ENCODE measurements at places on chromosomes 11 and 22. TPM values are rescaled to one million over a fixed set of nuclear protein-coding genes. Genes with fewer than 3 reads are reported as not detected.
A peak's percentile ranks its signal among the peaks of the same experiment; 100 is the strongest.

DNA sequence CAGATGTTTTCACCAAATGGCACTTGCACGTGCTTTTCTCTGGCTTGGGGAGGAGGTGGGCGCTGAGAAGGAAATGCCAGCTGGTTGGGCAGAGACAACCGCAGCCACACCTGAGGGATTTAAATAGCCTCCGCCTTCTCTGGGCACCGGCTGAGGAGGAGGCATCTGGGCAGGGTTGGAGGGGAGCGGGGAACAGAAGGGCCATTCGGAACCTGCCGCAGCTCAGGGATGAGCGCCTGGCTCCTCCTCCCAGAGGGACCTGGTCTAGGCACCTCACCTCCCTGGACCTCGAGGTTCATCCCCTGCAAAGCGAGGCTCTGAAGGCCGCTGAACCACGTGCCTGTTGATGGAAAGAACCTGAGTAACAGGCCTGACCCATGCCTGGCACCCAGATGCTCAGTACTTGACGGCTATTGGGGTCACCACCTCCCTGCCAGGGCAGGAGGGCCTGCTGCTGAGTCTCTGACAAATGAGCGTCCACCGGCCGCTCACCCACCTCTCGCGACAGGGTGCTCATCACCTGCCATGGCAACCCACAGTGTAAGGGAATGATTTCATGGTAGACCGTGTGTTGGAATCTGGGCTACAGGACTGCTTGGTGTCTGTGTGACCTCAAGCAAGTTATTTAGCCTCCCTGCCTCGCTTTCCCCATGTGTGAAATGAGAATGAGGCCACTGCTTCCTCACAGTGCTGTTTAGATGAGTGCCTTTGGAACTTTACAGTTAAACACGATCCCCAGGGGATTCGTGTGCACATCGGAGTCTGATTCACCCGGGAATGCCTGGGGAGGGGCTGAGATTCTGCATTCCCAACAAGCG is 2.0 kb upstream of the KDELR3 start:
- H3K4me1 ChIP-seq = peaks cover 5% of the 10 kb centered on the region
- no peaks in the 10 kb centered on the region for H3K36me3 ChIP-seq
- DNase-seq = no peak
- H3K27me3 ChIP-seq = no peaks in the 10 kb centered on the region
- H3K27ac ChIP-seq = no peak overlapping the region
- H3K4me3 ChIP-seq = no peak overlapping the region

GRCh38 chr11:134939031-134939430 is 527.0 kb upstream of the B3GAT1 start:
- H3K4me3 ChIP-seq = no peak overlapping the region
- no peaks in the 10 kb centered on the region for H3K4me1 ChIP-seq
- no peak for DNase-seq
- H3K27ac ChIP-seq = no peak overlapping the region
- 0 out of 2 replicates have a peak, but pooled peaks cover 6% of the 10 kb centered on the region for H3K27me3 ChIP-seq
- H3K36me3 ChIP-seq = no peaks in the 10 kb centered on the region

DNA sequence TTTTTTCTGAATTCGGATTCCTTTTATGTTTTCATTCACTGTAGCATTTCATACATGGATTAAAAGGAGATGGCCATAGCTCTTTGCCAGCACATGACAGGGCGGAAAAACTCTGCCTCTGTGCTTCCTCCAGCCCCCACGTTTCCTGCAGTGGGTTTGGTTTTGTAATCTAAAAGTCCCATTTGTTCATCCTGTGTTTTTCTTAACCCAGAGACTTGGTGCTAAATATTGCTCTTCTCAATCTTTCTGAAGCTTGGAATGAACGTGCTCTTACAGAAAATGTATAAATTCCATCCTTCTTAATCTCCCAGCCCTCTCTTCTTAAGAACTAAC is 89.9 kb downstream of the PPP6R3 start:
- DNase-seq = no peak
- no peak overlapping the region for H3K27ac ChIP-seq
- H3K4me3 ChIP-seq = no peak overlapping the region
- H3K36me3 ChIP-seq = peaks cover 73% of the 10 kb centered on the region

- peaks cover 5% of the 10 kb centered on the region for H3K4me1 ChIP-seq
- no peak overlapping the region for H3K27ac ChIP-seq
- H3K36me3 ChIP-seq = no peaks in the 10 kb centered on the region
- DNase-seq = peak; percentile 13
Measured at GRCh38 chr11:73652046-73652730, 5.8 kb downstream of the PLEKHB1 start.

- no peaks in the 10 kb centered on the region for H3K27me3 ChIP-seq
- peak overlapping the region; percentile 52 for H3K27ac ChIP-seq
- no peaks in the 10 kb centered on the region for H3K36me3 ChIP-seq
- no peak overlapping the region for H3K4me3 ChIP-seq
Measured at GRCh38 chr11:35629914-35630313, 11.7 kb downstream of the FJX1 start.

GRCh38 chr11:42913731-42914130 is 398.1 kb upstream of the API5 start:
- no peaks in the 10 kb centered on the region for H3K36me3 ChIP-seq
- no peak overlapping the region for H3K27ac ChIP-seq
- DNase-seq = no peak
- no peaks in the 10 kb centered on the region for H3K27me3 ChIP-seq
- no peak overlapping the region for H3K4me3 ChIP-seq

- H3K36me3 ChIP-seq = no peaks in the 10 kb centered on the region
- no peak overlapping the region for H3K4me3 ChIP-seq
- no peak for DNase-seq
Measured at GRCh38 chr11:14544611-14545010, 24.4 kb upstream of the PSMA1 start.

GRCh38 chr22:40486962-40487602 is 116.7 kb downstream of the SGSM3 start:
- no peaks in the 10 kb centered on the region for H3K36me3 ChIP-seq
- DNase-seq = no peak
- no peaks in the 10 kb centered on the region for H3K27me3 ChIP-seq
- no peaks in the 10 kb centered on the region for H3K4me1 ChIP-seq
- H3K4me3 ChIP-seq = no peak overlapping the region

- H3K27me3 ChIP-seq = no peaks in the 10 kb centered on the region
- DNase-seq = no peak
- H3K4me3 ChIP-seq = no peak overlapping the region
- no peak overlapping the region for H3K27ac ChIP-seq
- no peaks in the 10 kb centered on the region for H3K36me3 ChIP-seq
- no peaks in the 10 kb centered on the region for H3K4me1 ChIP-seq
Measured at GRCh38 chr22:48670731-48671130, 1156.9 kb downstream of the BRD1 start.

DNA sequence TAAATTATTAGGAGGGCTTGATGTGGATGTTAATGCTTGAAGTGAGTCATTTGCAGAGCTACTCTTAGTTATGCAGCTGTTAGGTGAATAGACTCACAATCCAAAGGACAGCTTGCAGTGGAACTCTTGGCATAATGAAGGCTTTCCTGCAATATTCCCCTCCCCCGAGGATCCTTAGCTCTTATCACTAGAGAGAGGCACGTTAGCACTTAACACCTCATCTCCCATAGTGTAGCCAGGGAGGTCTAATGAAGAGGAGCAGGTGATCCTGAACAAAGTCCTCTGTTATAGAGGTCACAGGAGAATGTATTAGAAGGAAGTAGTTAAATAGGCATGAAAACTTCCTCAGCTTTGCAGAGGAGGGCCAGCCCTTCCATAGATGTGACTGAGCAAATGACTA is 919.2 kb upstream of the FAT3 start:
- DNase-seq = peak; percentile 18
- H3K36me3 ChIP-seq = no peaks in the 10 kb centered on the region
- H3K4me3 ChIP-seq = no peak overlapping the region
- no peaks in the 10 kb centered on the region for H3K27me3 ChIP-seq

- H3K4me1 ChIP-seq = peaks cover 50% of the 10 kb centered on the region
- H3K4me3 ChIP-seq = peak overlapping the region; percentile 76
- H3K27ac ChIP-seq = peak overlapping the region; percentile 6
- no peaks in the 10 kb centered on the region for H3K27me3 ChIP-seq
Measured at GRCh38 chr11:94740083-94741021, 27.8 kb upstream of the AMOTL1 start.

The ASPHD2 gene
- total RNA-seq = 2.1 TPM

The GSTT2 gene
- not detected for total RNA-seq

The IGLL1 gene
- total RNA-seq = not detected

Measured in PC-3 (cell line).